ENCODE measurements at places on chromosomes 6 and 20.

- DNase-seq, result no peak
Observed at GRCh38 chr20:60036746-60037499, 78.7 kb downstream of the CDH26 start.

- DNase-seq, result no peak
Observed at GRCh38 chr6:122712448-122713137, 66.9 kb upstream of the FABP7 start.

- no peak for DNase-seq
Observed at GRCh38 chr6:113820761-113821160, 36.4 kb upstream of the MARCKS start.

DNA sequence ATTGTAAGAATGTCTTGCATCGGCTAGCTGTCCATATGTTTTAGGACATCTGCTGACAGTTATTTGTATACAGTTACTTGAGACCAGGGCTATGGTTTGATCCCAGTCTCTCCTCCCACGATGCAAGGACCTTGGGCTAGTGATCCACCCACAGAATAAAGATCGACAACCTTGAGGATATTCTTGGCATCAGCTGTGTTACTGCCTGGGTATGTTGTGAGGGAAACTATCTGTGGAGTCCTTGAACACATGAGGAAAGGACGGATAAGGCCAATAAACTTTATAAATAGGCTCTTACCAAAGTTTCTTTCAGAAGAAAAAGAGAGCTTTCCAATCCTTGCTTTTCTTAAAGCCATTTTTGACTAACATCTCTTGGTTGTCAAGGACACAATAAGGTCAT, 70.8 kb upstream of the HEY2 start:
- DNase-seq, result no peak

DNA sequence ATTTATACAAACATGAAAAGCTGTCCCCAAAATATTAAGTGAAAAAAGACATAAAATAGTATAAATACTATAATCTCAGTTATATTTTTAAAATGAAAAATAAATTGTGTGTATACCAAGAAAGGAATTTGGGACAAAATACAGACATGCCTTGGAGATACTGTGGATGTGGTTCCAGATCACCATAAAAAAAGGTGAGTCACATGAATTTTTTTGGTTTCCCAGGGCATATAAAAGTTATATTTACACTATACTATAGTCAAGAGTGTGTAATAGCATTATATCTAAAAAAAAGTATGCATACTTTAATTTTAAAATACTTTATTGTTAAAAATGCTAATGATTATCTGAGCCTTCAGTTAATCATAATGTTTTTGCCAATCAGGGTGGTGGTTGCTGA, 17.4 kb upstream of the SDHAF4 start:
- no peak for DNase-seq

GRCh38 chr20:33308668-33309067, 25.7 kb downstream of the BPIFB1 start:
- no peak for DNase-seq

DNA sequence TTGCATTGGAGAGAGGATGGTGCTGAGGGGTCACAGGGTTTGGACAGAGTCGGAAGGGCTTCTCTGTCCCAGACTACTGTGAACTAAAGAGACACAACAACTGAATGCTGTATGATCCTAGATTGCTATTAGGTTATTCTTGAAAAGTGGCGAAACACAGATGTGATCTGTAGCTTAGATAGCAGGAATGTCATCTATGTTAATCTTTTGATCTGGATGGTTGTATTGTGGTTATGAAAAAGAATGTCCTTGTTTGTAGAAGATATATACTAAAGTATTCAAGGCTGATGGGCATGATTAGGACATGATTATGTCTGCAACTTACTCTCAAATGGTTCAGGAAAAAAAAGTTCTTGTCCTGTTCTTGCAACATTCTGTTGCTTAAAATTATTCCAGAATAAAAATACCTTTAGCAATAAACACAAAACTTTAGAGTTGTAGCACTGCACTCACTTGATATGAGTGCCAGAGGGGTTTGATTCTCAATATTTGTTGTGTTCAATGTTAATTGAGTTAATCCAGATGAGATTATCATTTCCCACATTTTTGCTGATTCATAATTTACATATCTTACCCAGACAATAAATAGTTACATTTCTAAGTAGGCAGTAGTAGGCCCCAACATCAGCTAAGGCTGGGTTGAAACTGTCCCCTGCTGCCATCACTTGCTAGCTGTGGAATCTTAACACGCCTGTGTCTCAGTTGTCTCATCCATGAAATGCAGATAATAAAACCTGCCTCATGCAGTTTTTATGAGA, 645.2 kb downstream of the KIF16B start:
- DNase-seq, result no peak

Measured in central memory CD8-positive, alpha-beta T cell (primary cell).